ENCODE measurements at places on chromosomes 2 and 18. TPM values are rescaled to one million over a fixed set of nuclear protein-coding genes. Genes with fewer than 3 reads are reported as not detected.
A peak's percentile ranks its signal among the peaks of the same experiment; 100 is the strongest.

- H3K36me3 ChIP-seq, result peaks cover 17% of the 10 kb centered on the region
- DNase-seq, result no peak
- H3K4me3 ChIP-seq, result no peak overlapping the region
- H3K27me3 ChIP-seq, result no peaks in the 10 kb centered on the region
- H3K4me1 ChIP-seq, result no peaks in the 10 kb centered on the region
Measured at GRCh38 chr2:143949121-143949848, 570.6 kb downstream of the ZEB2 start.

DNA sequence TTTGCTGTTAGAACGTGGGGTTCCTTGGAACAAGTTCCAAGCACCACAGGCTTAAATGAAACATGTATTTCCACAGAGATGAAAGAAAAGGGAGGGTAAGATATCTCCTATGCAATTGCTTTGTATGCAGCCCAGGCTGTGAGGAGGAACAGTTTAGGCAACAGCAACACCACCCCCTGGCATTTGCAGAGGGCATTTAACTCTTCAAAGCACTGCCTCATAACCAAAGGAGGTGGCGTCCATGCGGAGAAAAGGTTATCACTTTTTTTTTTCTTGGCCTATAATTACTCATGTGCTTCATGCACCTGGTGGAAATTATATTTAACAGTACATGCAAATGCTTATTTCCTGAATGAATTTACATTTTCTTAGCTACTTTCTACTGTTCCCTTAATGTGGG lies 286.0 kb downstream of the LPIN1 start:
- no peak overlapping the region for H3K4me3 ChIP-seq
- no peaks in the 10 kb centered on the region for H3K27me3 ChIP-seq
- DNase-seq, result no peak
- H3K4me1 ChIP-seq, result peaks cover 62% of the 10 kb centered on the region

GRCh38 chr18:58195278-58195765 lies 151.3 kb downstream of the NEDD4L start:
- peak; percentile 43 for DNase-seq
- peak overlapping the region; percentile 79 for H3K4me3 ChIP-seq
- no peaks in the 10 kb centered on the region for H3K36me3 ChIP-seq
- H3K27me3 ChIP-seq, result peaks cover 16% of the 10 kb centered on the region

- no peaks in the 10 kb centered on the region for H3K4me1 ChIP-seq
- no peak overlapping the region for H3K4me3 ChIP-seq
- H3K27me3 ChIP-seq, result no peaks in the 10 kb centered on the region
- no peak overlapping the region for H3K27ac ChIP-seq
- DNase-seq, result peak; percentile 36
Measured at GRCh38 chr18:58180738-58181353, 136.8 kb downstream of the NEDD4L start.

DNA sequence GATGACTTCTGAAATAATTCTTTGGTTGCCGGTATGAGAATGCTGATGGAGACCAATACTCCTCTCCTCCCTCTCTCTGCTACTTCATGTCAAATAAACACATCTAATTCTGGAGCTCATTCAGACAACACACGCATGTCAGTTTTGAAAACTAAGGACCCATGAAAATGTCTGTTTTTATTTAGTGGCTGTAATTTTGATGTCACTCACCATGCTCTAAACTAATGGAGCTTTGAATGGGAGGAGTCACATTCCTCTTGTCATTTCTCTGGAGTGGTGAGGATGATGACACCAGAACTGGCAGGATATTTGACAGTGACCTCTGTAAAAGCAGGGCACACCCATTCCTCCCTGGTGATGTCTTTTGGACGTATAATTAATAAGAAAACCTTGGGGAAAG lies 163.0 kb downstream of the PHLPP1 start:
- no peak overlapping the region for H3K4me3 ChIP-seq
- H3K4me1 ChIP-seq, result peaks cover 25% of the 10 kb centered on the region
- no peak for DNase-seq

DNA sequence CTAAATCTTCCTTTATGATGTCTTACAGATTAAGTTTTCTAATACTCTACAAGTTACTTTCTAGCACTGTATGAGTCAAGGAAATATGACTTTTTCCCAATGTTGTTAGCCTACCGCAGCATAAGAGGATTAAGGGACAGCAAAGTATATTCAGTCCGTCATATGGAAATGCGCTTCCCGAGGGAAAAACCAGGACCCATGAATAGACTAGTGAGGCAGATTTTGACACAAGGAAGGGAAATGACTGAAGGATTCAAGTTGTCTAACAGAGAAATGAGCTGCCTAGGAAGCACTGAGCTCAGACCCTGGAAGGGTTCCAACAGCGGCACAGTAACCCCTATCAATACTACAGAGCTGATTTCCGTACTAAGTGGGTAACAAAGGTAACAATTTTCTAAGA lies 12.0 kb downstream of the SEPTIN10 start:
- no peaks in the 10 kb centered on the region for H3K4me1 ChIP-seq
- no peak for DNase-seq
- H3K27me3 ChIP-seq, result peaks cover 36% of the 10 kb centered on the region

- no peak for DNase-seq
- no peak overlapping the region for H3K4me3 ChIP-seq
- H3K27me3 ChIP-seq, result no peaks in the 10 kb centered on the region
Measured at GRCh38 chr2:140718999-140719398, 1411.8 kb downstream of the LRP1B start.

DNA sequence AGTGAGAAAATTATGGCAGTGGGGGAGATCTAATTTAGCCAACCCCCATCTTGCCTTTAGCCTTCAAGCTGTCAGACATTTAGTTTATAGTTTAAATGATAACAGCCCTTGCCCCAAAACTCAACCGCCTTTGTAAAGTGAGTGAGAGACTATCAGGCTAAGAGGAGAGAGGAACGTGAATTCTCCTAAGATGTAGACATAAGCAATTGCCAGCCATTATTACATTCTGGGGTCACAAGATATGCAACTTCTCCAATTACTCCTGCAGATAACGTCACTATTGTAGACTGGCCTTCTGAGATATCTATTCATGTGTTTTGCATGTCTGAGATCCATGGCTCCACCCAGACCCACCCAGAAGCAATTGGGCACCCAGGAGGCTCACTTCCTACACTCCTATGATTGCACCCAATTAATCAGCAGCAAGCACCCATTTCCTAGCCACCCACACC lies 307.3 kb downstream of the NBAS start:
- peaks cover 9% of the 10 kb centered on the region for H3K4me1 ChIP-seq
- peaks cover 57% of the 10 kb centered on the region for H3K36me3 ChIP-seq
- no peak for DNase-seq
- no peak overlapping the region for H3K27ac ChIP-seq
- H3K27me3 ChIP-seq, result no peaks in the 10 kb centered on the region

- no peaks in the 10 kb centered on the region for H3K36me3 ChIP-seq
- no peaks in the 10 kb centered on the region for H3K4me1 ChIP-seq
- no peak for DNase-seq
- H3K27ac ChIP-seq, result no peak overlapping the region
- peaks cover 2% of the 10 kb centered on the region for H3K27me3 ChIP-seq
- H3K4me3 ChIP-seq, result no peak overlapping the region
Measured at GRCh38 chr2:189127756-189128155, 51.8 kb downstream of the COL5A2 start.

DNA sequence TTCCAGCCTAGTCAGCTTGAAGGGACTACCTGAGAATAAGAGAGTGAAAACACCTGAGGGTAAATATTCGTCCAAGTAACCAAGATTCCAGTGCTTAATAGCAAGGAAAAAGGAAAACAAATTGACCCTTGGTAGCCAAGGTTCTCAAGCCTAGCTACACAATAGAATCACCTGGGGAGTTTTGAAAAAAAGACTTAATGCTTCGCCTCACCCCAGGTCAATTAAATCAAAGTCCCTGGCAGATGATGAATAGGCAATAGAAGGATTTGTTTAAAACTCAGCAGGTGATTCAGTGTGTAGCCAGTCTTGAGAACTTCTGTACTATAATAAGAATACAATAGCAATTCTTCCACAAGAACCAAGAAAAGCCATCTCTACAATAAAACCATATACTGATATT lies 500.2 kb downstream of the XIRP2 start:
- H3K4me1 ChIP-seq, result no peaks in the 10 kb centered on the region
- H3K27ac ChIP-seq, result no peak overlapping the region
- H3K36me3 ChIP-seq, result no peaks in the 10 kb centered on the region
- no peak for DNase-seq

DNA sequence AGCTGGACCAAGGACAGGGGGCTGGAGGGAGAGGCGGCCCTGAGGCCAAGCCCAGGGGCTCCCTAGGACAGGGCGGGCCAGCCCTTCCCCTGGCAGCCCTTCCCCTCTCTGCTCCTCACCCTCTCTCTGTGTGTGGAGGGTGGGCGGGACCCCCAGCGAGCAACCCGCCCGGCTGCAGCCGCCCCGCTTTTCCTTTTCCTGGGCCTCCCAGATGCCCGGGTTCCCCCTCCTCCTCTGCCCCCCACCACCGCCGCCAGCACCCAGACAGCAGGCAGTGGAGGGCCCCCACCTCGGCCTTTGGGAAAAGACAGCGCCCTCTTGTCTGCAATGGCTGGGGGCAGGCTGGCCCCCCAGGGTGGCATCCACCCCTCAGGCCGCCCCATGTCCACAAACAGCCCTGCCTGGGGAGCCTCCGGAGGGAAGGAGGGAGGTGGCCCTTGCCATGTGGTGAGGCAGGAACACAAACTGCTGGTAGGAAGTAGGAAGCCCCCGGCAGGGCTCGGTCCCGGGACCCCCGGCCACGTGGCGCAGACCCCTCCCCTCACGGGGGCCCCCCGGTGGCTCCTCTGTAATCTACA lies 135.1 kb upstream of the CTDP1 start:
- no peaks in the 10 kb centered on the region for H3K36me3 ChIP-seq
- H3K4me1 ChIP-seq, result no peaks in the 10 kb centered on the region
- peaks cover 2% of the 10 kb centered on the region for H3K27me3 ChIP-seq
- DNase-seq, result no peak

- no peaks in the 10 kb centered on the region for H3K4me1 ChIP-seq
- H3K27ac ChIP-seq, result no peak overlapping the region
- H3K4me3 ChIP-seq, result no peak overlapping the region
- H3K27me3 ChIP-seq, result peaks cover 2% of the 10 kb centered on the region
- no peaks in the 10 kb centered on the region for H3K36me3 ChIP-seq
Measured at GRCh38 chr2:225223301-225223700, 176.2 kb upstream of the NYAP2 start.

GRCh38 chr2:68784915-68785314 lies 50.3 kb downstream of the ARHGAP25 start:
- H3K27me3 ChIP-seq, result no peaks in the 10 kb centered on the region
- H3K4me1 ChIP-seq, result peaks cover 30% of the 10 kb centered on the region
- peaks cover under 1% of the 10 kb centered on the region for H3K36me3 ChIP-seq

GRCh38 chr2:95061601-95062183 lies 36.2 kb downstream of the MAL start:
- H3K36me3 ChIP-seq, result no peaks in the 10 kb centered on the region
- no peak for DNase-seq
- peak overlapping the region; percentile 79 for H3K27ac ChIP-seq
- no peaks in the 10 kb centered on the region for H3K27me3 ChIP-seq

DNA sequence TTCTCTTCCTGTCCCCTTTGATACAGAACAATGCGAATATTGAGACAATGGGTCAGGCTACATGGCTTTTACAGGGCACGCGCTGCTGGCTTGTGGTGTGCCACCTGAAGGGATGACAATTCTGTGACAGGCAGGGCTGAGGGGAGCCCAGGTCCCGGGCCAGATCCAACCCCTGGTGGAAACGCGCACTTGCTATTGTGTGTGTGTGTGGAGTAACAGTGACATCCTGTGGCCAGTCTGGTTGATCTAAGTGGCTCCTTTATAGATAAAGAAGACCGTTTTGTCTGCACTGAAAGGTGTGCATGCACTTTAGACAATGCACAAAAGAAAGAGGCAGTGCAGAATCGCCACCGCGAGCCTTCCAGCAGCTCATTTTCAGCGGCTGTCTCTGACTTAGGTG lies 273.6 kb downstream of the HRH4 start:
- no peaks in the 10 kb centered on the region for H3K36me3 ChIP-seq
- H3K4me1 ChIP-seq, result no peaks in the 10 kb centered on the region
- peaks cover 2% of the 10 kb centered on the region for H3K27me3 ChIP-seq
- no peak for DNase-seq
- no peak overlapping the region for H3K4me3 ChIP-seq
- no peak overlapping the region for H3K27ac ChIP-seq

GRCh38 chr2:26786207-26787028 lies 562 bp downstream of the CENPA start:
- peaks cover 10% of the 10 kb centered on the region for H3K27me3 ChIP-seq
- no peak overlapping the region for H3K27ac ChIP-seq
- peaks cover 2% of the 10 kb centered on the region for H3K36me3 ChIP-seq
- peak overlapping the region; percentile 77 for H3K4me3 ChIP-seq
- no peak for DNase-seq
- H3K4me1 ChIP-seq, result peaks cover 11% of the 10 kb centered on the region

DNA sequence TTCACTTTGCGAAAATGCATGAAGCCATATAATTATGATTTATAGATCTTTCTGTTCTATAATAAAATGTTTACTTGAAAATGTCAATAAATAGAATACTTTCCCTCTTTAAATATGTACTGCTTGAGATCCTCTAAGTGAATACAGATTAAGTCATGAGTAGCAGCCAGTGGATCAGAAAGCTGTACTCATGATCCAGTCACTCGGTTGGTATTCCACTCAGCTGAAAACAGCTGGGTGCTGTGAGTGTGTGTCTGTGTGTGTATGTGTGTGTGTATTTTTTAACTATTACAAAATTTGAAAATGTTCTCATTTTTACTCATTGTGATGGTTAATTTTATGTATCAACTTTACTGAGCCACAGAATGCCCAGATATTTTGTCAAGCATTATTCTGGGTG lies 141.6 kb upstream of the CYP26B1 start:
- no peak overlapping the region for H3K4me3 ChIP-seq
- no peak for DNase-seq
- no peaks in the 10 kb centered on the region for H3K27me3 ChIP-seq
- no peak overlapping the region for H3K27ac ChIP-seq
- no peaks in the 10 kb centered on the region for H3K4me1 ChIP-seq
- no peaks in the 10 kb centered on the region for H3K36me3 ChIP-seq

DNA sequence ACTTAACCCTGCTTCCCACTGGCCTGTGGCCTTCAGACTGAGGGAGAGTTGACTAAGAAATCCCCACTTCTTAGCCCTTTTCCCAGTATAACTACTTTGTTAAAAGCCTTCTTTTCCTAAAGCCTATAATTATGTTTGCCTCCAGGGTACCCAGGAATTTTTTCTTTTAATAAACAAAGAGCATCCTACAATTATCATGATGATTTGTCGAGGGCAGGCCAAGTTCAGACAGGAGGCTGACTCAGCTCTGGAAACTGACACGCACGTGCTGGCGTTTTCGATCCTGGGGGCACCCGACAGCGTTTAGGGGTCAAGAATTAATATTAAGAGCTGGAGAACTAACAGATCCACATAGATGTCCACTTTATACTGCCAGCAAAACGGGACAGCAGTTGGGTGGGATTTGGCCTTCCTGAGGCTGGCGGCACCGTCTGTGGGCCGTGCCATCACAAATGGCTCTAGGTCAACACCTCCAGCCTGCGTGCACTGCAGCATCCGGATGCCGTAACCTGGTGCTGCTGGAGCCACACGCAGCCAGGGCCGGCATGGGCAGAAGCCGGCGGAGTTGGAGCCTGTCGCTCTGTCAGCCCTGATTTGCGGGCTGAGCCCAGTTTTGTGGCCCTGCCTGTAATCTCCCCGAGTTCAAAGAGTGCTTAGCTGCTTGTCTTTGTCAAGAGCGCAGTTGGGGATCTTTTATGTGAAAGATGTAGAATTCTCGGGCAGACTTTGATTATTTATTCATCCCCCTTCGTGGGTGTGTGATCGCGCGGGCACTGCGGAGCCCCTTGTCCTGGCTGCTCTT lies 191.0 kb downstream of the GLI2 start:
- H3K36me3 ChIP-seq, result no peaks in the 10 kb centered on the region
- H3K27ac ChIP-seq, result no peak overlapping the region
- H3K4me1 ChIP-seq, result no peaks in the 10 kb centered on the region
- H3K4me3 ChIP-seq, result no peak overlapping the region
- no peak for DNase-seq

Gene LCT
- polyA plus RNA-seq, result not detected

Gene HOXD11
- polyA plus RNA-seq, result not detected

Gene ARHGAP28
- not detected for polyA plus RNA-seq

Gene NCK2
- 36.6 TPM for polyA plus RNA-seq

Gene COPS9
- 318 TPM for polyA plus RNA-seq

Gene GRP
- polyA plus RNA-seq, result not detected

Gene STON1
- not detected for polyA plus RNA-seq

All from naive thymus-derived CD8-positive, alpha-beta T cell (primary cell).